ENCODE measurements at places on chromosomes 12 and 14.

DNA sequence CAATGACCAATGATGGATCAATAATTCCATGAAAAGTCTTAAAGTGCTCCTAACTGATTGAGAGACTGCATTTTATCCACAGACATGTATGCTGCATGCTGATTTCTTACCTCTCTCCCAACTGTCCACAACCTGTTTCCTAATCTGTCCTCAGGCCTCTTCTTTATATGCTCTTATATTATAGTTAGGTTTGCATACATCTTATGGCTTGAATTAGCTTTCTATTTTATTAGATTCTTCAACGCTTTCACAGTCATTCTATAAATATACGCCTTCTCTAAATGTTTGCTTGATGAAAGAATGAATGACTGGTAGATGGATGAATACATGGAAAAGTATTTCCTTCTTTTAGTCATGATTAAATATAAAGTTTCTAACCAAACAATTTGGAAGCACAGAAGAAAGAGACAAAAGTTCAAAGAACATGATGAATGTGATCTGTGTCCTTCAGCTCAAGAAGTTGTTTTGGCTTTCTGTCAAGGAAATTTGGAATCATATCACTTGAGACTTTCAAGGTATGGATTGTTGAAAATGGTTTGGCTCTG, 91.8 kb upstream of the NPAS3 start:
- no peak for DNase-seq

- DNase-seq: no peak
Observed at GRCh38 chr14:30078811-30079402, 151.3 kb upstream of the PRKD1 start.

DNA sequence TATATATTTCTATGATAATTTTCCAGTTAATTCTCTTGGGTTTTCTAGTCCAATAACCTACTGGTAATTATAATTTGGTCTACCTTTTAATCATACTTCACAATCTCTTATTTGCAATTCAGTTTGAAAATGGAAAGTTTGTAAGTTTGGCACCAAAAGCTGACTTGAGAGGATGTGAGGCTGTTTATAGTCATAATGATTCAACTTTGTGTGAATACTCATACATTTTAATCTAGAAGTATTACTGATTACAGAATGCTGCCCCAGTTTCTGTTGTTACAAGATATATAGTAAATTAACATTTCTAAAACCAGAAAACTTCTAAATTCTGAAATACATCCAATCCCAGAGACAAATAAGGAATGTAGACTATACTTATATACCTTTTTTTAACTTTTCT, 158.2 kb downstream of the SLC38A4 start:
- DNase-seq: no peak

- DNase-seq: no peak
Observed at GRCh38 chr12:129109174-129110001, 256.1 kb downstream of the GLT1D1 start.

DNA sequence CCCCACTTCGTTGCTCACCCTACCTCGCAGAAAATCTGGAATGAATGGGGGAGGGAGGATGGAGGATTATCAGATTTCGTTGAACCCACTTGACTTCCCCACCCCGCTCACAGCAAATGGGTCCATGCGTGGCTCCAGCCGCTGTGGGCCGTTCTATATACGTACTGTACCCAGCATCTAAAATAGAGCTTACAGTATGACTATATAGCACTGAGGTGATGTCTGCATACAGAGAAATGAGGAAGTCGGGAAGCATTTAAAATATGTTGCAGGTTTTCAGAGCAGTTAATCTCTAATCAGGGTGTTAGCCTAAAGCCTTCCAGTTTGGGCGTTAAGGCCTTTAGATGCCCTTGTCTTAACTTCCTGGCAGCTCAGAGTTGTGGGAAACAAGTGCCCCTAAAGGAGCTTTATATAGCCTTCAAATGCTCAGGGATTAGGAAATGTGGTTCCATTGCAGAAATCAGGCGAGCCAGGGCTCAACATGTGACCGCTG, 1.4 kb downstream of the BICDL1 start:
- no peak for DNase-seq

DNA sequence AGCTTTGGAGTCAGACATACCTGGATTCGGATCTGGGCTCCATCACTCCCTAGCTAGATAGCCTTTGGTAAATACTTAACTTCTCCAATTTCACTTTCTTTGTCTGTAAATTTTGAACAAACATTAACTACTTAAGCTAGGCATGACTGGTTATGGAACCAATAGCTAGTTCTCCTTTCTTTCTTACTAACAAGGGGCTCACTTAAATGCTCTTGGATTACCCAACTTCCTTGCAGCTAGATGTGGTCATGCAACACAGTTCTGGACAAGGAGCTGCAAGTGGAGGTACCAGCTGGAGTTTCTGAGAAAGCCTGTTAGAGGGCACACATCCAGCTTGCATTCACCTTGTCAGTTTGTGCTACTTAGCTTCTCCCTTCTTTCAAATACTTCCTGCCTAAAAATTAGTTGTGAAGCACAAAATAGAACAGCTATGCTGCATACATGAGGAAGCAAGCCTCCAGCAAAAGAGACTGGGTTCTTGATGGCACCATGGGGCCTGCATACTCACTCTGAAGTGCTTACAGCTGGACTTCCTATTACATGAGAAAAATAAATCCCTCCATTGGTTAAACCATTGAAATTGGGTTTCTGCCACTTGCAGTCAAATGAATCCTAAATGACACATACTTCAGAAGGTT, 210.1 kb upstream of the EEA1 start:
- no peak for DNase-seq

- DNase-seq: no peak
Observed at GRCh38 chr12:46825591-46826414, at the start of gene SLC38A4. Gene SLC38A4, minus strand, starts transcription at chr12:46825997. Its CDS starts 32,926 bp downstream, at chr12:46793071.

- no peak for DNase-seq
Observed at GRCh38 chr14:104445086-104445485, 134.5 kb upstream of the C14orf180 start.

- no peak for DNase-seq
Observed at GRCh38 chr14:103316721-103317121, 17.3 kb upstream of the EIF5 start.

DNA sequence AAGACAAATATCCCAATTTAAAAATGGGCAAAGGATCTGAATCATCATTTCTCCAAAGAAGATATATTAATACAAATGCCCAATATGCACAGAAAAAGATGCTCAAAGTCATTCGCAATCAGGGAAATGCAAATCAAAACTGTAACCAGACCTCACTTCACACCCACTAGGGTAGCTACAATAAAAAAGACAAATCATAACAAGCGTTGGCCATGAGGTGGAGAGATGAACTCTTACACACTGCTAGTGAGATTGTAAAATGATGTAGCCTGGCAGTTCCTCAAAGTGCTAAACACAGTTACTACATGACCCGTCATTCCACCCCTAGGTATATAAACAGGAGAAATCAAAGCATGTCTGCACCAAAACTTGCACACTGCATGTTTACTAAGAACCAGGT, 30.4 kb downstream of the CDC42BPB start:
- DNase-seq: no peak

DNA sequence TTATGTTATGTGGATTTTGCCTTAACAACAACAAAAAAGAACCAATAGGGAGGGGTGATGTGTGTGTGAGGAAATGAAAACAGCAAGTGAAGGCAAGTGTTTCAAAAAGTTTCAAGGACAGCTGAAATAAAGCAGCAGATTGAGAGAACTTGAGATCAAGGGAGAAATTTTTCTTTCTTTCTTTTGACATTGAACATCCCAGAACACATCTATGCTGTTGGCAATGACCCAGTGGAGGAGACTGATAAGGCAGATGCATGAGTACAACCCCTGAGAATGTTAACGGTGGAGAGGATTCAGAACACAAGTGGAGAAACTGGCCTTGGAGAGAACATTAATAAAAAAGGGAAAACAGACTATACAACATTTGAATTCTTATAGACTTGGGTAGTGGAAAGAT, 2.9 kb downstream of the LLPH start:
- DNase-seq: no peak

DNA sequence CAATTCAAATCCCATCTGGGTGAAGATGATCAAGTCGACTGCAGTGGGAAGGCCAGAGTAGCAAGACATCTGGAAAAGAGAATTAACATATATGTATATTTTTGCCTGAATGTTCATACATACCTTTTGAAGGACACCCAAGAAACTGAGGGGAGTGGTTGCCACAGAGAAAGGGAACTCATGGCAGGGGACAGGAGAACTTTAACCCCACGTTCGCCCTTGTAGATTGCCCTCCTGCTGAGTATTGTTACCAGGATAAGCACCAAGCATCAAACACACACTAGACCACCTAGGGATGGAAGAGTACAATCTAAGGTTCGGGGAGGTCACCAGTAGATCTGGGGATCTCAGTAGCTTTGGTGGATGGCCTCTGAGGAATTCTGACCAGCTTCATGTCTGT, 9.7 kb downstream of the KRT1 start:
- DNase-seq: no peak

GRCh38 chr14:65117769-65118745, 15.7 kb upstream of the MAX start:
- no peak for DNase-seq

- peak; percentile 77 for DNase-seq
Observed at GRCh38 chr14:55780156-55780946, 200.3 kb downstream of the KTN1 start.

DNA sequence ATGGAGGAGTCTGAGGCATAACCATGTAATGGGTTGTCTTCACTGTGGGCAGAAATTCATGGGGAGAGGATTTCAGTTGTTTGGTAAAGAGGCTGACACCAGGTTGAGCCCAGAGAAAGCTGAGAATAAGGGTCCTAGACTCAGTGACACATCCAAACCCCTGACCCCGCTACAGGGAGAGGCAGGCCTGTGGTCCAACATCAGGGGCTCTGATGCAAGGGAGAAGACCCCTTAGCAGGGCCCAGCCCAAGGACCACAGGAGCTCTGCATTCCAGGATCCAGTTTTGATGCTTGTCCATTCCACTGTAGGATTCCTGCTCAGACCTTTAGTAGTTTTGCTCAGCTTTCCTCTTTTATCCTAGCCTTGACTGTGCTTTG, 15.5 kb downstream of the GPR68 start:
- no peak for DNase-seq

GRCh38 chr14:68651652-68652432, 141.0 kb downstream of the ZFP36L1 start:
- DNase-seq: peak; percentile 45

- DNase-seq: no peak
Observed at GRCh38 chr12:3614806-3615466, 123.9 kb downstream of the PRMT8 start.

GRCh38 chr14:105426416-105427130, 6.9 kb downstream of the MTA1 start:
- no peak for DNase-seq

DNA sequence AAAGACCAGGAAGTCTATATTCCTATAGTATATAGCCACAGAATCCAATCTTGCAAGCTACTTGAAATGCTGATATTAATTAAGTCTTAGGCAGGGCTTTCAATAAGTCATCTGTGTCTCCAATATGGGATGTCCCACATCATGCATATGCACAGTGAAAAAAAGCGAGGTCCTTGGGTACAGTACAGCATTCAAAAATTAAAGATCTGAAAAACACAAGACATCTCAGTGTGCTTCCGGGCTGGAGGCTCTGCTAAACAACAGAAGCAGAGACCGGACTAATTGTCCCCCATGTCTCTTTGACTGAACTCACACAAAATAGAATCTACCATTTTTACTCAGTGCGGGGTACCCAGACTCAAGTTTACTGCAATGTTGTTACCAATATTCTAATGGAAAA, 156.0 kb downstream of the DAD1 start:
- DNase-seq: no peak

DNA sequence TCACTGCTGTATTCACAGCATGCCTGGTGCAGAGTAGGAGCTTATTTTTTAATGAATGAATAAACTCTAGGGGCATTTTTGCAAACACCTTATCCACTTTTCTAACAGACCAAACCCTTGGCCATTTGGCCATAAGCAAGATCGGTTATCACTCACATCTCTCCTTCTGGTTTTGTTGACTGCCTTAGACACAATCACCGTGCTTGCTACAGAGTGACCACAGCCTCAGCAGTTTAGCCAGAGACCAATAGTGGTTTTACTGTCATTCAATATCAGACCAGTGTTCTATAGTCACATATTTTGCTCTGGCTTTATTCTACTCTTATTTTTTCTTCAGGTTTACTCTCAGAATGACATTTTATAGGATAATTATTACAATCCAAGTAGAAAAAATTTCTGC, 2.2 kb downstream of the KLRB1 start:
- DNase-seq: no peak

- DNase-seq: no peak
Observed at GRCh38 chr14:93789228-93790130, 1.2 kb upstream of the PRIMA1 start.

- no peak for DNase-seq
Observed at GRCh38 chr12:32843528-32844095, 53.0 kb downstream of the PKP2 start.

- DNase-seq: no peak
Observed at GRCh38 chr12:75932241-75932640, 99.3 kb downstream of the PHLDA1 start.

GRCh38 chr12:97967831-97968230, 505.2 kb downstream of the RMST start:
- DNase-seq: no peak

DNA sequence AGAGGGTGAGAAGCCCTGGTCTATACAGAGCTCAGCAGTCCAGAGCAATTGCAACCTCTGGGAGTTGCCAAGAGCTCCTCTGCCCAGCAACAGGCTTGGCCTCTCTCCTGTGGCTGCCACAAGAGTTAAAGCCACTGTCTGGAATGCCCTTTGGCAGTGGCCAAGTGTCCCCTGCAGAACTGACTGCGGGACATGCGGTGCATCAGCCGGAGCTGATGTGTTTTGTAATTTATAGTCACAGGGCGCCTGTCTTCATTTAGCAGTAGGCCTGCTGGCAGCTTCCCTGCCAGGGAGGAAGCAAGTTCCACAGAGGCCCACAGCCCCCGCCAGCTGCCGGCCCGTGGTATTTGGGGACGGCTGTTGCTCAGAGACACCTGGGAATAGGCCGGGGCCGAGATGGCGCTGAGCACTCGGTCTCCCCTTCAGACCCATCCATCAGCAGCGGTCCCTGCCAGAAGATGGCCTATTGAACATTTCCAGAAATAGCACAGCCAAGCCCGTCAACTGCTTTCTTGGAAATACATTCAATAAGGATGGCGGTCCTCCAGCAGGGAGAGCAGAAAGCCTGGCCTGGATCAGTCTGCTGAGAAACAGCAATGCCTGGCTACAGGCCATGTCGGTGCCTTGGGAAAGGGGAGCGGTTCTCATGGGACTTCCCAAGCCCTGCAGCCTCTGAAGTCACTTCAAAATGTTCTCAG, 217.4 kb downstream of the CRADD start:
- peak; percentile 82 for DNase-seq

- peak; percentile 93 for DNase-seq
Observed at GRCh38 chr14:22982477-22983245, at the start of gene AJUBA. Gene AJUBA, minus strand, starts transcription at chr14:22982551. Its CDS starts 285 bp downstream, at chr14:22982266.

DNA sequence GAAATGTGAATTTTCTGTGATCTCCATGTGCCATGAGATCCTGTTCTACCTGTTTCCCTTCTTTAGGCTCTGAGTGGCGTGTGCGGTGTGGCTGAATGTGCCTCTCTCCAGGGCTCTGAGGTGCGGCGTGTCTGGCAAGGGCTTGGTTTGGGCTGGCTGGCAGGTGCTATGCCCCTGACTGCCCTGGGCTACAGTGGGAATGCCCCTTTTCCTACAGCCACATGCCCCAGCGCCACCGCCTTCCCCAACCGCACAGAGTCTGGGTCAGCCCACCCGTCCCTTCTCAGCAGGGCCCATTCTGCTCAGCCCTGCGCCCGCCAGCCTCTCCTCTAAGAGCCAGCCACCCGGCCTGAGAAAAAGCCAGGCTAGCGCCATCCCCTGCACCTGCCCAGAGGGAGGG, 24.7 kb downstream of the BTBD6 start:
- DNase-seq: no peak

Measured in sciatic nerve (tissue), 2 donors.